Activated CD8-positive, alpha-beta memory T cell treated with anti-CD3 and anti-CD28 coated beads for 1 hour (primary cell): ENCODE measurements at places on chromosomes 4 and X.

- DNase-seq: no peak
Observed at GRCh38 chr4:6425336-6425735, 47.1 kb downstream of the PPP2R2C start.

GRCh38 chrX:83535417-83536196 lies 27.5 kb downstream of the POU3F4 start:
- no peak for DNase-seq

- no peak for DNase-seq
Observed at GRCh38 chr4:12729384-12729783, 754.8 kb downstream of the RAB28 start.

DNA sequence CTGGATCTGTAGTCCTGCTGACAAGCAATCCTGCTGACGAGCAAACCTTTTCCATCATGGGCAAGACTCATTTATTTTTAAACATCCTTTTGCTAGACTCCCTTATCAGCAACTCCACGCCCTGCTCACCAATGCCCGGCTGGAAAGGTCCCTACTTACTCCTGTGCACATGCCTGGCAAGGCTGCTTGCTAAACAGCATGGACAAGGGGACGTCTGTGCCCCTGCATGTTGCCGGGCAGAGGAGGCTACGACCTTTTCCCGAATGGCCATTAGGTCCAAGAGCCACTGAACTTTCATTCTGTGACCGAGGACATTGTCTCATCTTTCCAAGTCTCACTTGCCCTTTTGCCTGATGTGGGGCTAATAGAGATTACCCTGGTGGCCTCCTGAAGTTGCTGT lies 98.6 kb downstream of the MGST2 start:
- no peak for DNase-seq

- DNase-seq: no peak
Observed at GRCh38 chrX:14670819-14671218, 141.5 kb downstream of the GLRA2 start.

DNA sequence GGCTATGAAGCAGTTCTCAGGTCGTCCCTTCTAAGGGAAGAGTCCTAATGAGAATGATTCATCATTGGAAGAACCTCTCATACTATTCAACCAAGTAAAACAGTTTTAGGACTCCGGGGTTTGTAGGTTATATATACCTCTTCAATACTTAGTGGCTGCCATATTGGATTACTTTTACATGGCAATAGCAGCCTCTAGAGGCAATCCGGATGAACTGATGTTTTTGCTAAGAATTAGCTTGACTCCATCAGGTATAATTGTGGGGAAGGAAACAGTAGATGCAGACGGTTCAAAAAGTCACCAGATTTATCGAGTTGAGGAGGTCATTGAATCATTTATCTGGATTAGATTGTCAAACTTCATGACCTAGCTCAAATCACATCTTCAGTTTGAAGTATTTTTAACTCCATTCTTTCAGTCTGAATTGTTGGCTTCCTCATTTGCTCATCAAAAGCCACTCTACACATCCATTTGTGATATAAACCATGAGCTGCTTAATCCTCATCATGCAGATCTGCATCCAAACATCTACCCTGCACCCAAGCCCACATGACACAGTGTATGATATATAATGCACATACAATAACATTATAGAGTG lies 28.4 kb downstream of the GUCY1B1 start:
- DNase-seq: no peak

- no peak for DNase-seq
Observed at GRCh38 chr4:66489370-66489769, 819.1 kb upstream of the EPHA5 start.

GRCh38 chrX:22950269-22951266 lies 49.2 kb upstream of the DDX53 start:
- no peak for DNase-seq

- DNase-seq: no peak
Observed at GRCh38 chr4:53432528-53433424, 55.3 kb downstream of the FIP1L1 start.

GRCh38 chr4:113560579-113560978 lies 201.0 kb downstream of the CAMK2D start:
- DNase-seq: no peak

DNA sequence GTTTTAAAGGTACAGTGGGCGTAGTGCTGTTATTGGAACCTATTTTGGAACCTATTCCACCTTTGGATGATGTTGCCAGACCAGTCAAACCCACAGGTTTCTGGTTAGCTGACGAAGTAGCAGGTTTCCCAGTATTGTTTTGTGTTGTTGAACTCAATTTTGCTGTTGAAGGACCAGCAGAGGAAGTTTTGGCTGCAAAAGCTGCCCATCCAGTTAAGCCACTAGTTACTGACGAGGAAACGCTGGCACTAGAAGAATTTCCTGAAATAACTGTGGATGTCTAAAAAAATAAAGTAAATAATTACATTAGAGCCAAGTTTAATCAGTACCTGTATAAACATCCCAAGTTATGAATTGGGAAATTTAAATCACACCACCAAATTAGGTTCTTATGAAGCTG lies 25.5 kb downstream of the INTS12 start:
- no peak for DNase-seq

GRCh38 chr4:121758925-121759568 lies 5.9 kb downstream of the SMIM43 start:
- no peak for DNase-seq

GRCh38 chr4:55865228-55865806 lies 11.9 kb downstream of the EXOC1 start:
- no peak for DNase-seq

DNA sequence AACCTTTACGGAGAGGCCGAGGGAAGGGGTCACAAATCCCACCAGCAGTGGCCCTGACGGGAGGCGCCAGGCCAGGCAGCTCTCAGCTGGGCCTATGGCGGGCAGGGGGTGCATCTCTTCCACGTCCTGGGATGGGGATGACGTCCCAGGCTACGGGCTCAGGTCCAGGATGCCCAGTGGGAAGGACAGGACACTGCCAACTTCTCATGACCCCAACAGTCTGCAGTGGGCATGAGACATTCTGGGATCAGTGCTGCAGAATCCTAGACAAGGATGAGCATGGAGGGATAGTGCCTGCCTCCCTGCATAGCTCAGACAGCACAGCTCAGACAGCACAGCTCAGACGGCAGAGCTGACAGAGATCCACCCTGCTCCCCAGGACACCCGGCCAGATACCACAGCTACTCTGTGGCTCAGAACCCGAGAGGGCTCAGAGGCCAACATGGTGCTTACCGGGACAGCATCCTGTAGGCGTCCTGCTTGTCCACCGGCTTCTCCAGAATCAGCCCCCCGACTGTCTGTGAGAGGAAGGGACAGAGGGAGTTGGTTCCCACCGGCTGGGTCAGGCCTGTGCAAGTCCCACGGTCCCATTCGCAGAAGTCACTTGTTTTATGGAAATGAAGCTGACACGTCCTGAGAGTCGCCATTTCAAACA lies 17.3 kb downstream of the ASMTL start:
- no peak for DNase-seq

- no peak for DNase-seq
Observed at GRCh38 chr4:145731028-145731427, 51.1 kb downstream of the C4orf51 start.

DNA sequence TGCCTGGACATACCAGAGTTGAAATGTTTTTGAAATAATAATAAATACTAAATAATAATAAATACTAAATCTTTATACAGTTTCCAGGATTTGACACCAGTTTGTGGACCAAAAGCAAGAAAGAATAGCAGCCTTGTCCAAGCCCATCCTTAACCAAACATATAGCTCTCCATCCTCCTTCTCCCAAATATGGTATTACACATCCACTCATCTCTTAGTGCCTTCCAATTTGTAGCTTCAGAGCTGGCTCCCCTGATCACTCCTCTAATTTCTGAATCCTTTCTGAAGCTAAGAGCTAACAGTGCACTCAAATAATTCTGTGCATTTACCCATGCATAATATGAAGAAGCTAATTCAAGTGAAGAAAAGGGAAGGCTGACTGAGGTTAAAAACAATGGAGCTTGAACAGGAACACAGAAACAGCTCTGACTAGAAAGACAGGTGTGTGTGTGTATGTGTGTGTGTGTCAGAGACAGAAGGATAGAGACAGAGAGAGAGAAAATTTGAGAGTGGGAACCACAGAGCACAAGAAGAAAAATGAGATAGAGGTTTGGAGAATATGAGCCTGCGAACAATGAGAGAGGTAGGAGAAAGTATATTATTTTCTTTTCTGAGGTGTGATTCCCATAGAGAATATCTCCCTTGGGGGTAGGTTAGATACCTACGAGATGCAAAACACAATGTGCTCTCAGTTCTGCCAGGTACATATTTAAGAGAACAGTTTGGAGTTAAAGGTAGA lies 123.5 kb downstream of the CAMK2D start:
- DNase-seq: no peak

DNA sequence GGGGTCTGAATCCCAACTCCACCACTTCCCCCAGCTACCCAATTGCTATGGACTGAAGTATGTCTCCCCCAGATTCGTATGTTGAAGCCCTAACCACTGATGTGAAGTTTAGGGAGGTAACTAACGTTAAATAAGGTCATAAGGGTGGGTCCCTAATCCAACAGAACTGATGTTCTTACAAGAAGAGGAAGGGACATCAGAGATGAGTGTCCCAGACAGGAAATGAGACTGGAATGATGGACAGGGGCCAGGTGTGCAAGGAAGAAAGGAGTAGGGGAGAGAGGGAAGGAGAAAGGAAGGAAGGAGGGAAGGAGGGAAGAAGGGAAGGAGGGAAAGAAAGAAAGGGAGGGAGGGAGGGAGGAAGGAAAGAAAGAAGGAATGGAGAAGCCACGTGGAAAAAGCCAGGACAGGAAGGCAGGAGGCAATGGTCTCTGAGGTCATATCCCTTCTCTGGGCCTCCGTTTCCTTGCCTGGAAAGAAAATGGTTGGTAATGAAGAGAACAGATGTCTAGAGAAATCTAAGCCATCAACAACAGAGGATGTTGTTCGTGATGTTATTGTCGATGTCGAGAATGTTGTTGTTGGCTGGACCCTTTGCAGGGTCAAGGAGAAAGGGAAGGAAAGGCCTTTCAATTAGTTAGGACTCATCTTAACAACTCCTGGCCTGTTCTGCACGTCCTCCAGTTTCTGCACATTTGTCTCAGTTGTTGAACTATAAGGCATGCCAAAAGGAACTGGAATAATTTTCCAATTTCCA lies 59.0 kb upstream of the FGFBP2 start:
- DNase-seq: no peak

GRCh38 chr4:94577136-94577535 lies 125.4 kb downstream of the PDLIM5 start:
- DNase-seq: no peak

GRCh38 chr4:117474987-117475386 lies 389.6 kb upstream of the TRAM1L1 start:
- DNase-seq: no peak

DNA sequence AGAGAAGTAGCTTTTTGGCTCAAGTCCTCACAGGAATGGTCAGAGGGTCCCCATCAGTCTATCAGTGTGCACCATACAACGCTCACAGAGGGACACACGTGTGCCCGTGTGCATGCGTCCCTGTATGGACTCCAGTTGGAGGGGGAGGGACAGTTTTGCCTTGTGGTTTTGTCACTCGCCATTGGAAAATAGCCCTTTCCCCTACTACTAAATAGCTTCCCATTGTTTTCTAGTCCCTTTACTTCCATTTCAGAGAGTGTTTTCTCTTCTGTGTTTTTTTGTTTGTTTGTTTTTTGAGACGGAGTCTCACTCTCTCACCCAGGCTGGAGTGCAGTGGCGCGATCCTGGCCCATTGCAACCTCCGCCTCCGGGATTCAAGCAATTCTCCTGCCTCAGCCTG lies 34.9 kb downstream of the WDR13 start:
- DNase-seq: no peak

DNA sequence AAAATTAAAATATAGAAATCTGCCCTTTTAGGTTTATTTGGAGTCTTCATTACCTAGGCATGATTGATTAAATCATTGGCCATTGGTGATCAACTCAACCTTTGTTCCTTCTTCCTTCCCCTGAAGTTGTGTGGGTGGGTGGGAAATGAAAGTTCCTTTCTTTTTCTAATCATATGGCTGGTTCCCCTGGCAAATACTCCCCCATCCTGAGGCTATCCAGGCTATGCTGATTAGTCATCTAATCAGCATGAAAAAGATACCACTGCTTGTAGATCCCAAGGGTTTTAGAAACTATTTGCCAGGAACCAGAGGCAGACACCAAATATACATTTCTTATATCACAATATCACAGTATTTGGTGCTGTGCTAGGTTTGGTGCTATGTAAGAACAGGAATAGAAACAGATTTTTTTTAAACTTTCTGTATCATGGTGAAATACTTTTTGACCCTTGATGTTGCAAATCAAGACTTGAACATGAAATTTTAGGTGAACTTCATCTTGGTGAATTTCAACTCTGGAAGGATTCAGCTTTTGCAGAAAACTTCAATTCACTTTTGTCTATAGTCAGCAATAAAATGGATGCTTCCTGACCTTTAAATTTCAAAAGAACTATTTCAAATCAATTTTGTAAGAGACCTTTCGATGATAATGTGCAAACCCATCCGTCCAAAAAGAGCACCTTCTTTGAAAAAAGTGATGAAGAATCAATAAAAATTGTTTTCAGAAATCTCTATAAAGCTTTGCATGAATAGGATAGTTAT lies 71.1 kb downstream of the CCSER1 start:
- DNase-seq: no peak

GRCh38 chrX:11461201-11462001 lies 168.2 kb downstream of the AMELX start:
- DNase-seq: no peak

GRCh38 chrX:133796282-133796681 lies 189.1 kb downstream of the GPC3 start:
- no peak for DNase-seq

DNA sequence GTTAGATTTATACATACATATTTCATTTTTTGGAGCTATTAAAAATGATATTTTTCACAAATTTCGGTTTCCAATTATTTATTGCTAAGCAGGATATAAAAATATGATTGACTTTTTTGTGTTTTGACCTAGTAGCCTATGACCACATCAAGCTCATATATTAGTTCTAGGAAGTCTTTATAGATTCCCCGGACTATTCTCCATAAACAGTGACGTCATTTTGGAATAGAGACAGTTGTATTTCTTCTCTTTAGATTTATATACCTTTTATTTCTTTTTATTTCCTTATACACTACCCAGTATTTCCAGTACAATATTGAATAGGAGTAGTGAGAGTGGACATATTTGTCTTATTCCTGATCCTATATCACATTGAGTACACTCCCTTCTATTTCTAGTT lies 31.8 kb downstream of the DDX53 start:
- DNase-seq: no peak

DNA sequence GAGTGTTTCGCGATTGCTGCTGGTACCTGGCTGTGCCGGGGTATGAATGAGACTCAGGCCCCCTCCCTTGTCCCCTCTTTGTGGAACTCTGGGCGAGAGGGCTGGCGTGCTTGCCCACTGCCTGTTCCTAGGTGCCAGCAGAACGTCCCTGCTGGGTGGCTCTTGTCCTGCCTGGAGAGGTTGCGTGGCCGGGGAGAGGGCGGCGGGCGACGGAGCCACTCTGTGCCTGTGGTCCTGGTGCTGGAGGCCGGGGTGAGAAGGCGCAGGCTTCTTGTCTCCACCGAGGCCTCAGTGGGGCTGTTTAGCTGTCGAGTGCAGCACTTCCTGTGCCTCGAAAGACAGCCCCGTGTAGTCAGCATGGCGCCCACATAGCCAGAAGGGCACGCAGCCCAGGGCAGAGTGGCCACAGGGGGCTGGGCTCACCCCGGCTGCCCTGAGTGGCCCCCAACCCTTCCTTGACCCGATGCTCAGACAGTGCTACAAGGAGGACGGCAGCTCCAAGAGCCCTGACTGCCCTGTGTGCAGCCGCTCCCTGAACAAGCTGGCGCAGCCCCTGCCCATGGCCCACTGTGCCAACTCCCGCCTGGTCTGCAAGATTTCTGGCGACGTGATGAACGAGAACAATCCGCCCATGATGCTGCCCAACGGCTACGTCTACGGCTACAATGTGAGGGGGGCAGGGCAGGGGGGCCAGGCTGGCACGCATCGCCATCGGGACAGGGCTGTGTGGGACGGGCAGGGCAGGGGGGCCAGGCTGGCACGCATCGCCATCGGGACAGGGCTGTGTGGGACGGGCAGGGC lies 8.9 kb upstream of the UVSSA start:
- no peak for DNase-seq
